ENCODE measurements at places on chromosomes 4 and X.

DNA sequence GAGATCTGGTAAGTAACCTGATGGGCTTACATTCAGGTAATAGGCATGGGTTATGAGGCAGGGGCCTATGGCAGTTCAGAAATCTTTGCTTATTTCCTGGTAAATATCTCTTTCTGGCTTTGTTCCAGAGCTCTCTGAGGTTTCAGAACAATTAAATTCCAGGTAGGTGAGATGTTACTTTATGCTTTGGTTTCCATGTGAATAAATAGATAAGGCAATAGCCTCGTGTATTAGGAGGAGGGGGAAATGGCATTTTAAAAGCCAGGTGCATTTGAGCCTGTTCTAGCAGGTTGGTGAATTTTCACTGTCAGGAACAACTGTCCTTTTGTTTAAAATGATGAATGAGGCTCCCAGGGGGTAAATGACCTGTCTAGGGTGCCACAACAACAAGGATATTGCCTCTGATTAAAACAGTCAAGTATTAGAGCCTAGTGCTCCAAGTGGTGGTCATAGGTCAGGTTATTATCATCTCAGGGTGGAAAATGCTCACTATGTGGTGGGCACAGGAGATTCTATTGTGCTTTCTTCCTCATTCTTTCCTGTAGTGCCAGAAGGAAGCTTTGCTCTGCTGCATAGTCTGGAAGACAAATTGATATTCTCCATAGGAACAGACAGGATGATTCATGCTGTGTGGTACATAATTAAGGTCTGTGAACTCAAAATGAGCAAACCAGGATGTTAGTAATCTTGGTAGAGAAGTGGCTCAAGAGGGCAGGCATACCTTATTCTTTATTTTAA lies 296.2 kb downstream of the INPP4B start:
- peak; percentile 43 for DNase-seq

GRCh38 chrX:128365492-128365891 lies 313.3 kb upstream of the ACTRT1 start:
- no peak for DNase-seq

DNA sequence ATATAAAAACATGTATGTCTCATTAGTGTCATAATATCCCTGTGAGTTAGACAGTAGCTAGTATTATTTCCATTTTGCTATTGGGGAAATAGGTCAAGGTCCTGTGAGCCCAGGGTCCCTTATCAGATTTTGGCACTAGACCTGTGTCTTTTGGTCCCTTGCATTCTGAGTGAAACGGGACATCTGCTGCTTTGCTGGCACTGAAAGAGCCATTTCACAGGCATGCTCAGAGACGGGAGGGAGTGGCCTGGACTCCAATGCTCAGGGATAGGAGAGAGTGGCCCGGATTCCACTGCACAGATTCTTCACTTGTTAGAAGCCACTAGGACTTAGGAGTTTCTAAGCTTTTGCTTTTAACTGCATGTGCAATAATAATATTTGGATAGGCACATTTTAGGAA lies 177.2 kb downstream of the TSPAN5 start:
- DNase-seq: no peak

DNA sequence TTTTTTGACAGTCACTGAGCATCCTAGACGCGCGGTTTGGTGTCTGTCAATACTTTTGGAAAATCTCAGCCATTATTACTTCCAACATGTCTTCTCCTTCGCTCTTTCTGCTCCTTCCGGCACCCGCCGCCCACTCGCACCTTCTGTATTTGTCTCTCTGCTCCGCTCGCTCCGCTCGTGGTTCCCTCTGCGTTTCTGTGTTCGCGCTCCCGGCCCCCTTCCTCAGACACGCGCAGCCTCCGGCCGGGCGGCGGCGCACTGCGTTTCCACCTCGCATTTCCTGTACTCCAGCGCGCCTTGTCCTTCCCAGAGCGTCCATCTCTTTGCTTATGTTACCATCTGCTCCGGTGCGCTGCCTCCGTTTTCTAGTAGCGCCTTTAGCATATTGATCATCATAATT lies 21.1 kb downstream of the PDE6B start:
- DNase-seq: no peak

DNA sequence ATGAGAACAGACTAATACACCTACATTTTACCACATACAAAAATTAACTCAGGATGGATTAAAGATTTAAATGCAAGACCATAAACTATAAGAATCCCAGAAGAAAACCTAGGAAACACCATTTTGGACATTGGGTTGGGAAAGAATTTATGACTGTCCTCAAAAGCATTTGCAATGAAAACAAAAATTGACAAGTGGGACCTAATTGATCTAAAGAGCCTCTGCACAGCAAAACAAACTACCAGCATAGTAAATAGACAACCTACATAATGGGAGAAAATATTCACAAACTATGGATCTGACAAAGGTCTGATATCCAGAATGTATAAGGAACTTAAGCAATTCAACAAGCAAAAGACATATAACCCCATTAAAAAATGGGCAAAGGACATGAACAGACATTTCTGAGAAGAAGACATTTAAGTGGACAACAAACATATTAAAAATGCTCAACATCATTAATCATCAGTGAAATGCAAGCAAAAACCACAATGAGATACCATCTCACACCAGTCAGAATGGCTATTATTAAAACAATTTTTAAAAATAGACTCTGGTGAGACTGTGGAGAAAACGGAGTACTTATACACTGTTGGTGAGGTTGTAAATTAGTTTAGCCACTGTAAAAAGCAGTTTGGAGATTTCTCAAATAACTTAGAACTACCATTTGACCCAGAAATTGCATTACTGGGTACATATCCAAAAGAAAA lies 221.7 kb upstream of the DIPK2B start:
- DNase-seq: no peak

DNA sequence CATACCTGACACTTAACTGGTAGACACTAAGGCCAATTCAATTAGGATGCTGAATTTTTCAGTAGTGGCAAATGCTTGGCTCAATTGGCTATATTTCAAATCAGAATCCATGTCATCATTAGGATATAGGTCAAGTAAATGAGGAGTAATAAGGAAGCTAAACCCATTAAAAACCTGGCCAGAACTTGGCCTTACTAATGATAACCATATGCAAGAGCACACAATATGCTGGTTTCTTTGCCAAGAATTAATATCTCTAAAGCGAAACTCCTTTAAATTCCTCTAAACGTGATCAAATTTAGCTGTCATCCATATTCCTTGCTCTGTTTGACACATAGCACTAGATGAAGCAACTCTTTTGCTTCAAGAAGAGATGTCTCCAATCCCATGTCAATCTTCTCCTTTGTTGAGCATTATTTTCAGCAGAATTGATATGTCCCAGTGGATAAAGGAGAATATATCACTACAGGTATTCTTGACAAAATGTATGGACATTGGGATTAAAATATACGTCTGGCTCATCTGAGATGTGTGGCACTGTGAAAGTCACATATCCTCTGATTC lies 206.1 kb upstream of the ANKRD50 start:
- DNase-seq: no peak

DNA sequence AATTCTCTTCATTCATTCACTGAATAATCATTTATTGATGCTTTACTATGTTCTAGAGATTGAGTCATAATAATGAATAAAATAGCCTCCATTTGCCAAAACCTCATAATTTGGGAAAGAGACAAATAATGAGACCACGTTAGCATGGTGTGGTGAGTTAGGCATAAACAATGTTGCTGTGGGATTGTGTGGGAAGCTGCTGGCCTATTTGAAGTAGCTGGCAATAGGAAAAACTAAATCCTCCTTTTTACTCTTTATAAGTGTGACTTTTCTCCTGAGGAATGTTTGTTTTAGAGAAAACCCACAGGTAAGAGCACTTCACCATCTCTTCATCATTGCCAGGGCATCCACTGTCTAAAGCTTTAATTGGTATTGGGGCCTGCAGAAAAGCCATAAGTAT lies 95.3 kb downstream of the AREG start:
- DNase-seq: no peak

GRCh38 chr4:186782302-186782701 lies 58.6 kb upstream of the FAT1 start:
- DNase-seq: no peak

- no peak for DNase-seq
These were observed 7.6 kb upstream of the XPNPEP2 start for GRCh38 chrX:129731228-129731627.

DNA sequence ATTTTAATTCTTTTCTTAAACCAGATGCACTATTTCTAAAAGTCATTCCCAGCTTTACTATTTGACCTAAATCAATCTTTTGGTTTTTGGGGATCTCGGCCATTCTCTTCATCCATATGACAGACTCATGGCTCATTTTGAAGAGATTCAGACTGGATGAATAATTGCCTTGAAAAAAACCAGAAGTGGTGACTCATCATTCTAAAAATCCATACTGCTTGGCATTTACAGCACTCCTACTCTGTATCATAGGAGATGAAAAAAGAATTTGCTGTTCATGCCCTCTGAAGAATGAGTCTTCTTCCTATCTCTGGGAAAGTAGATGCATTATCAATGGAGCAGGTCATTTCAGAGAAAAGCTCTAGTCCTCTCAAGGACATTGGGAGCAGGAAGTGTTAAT lies 220.5 kb upstream of the RPS6KA3 start:
- peak; percentile 65 for DNase-seq

GRCh38 chr4:58669783-58670182 lies 1559.6 kb upstream of the IGFBP7 start:
- no peak for DNase-seq

GRCh38 chrX:12488771-12489170 lies 302.4 kb upstream of the PRPS2 start:
- no peak for DNase-seq

GRCh38 chr4:109146499-109146898 lies 156.0 kb downstream of the COL25A1 start:
- no peak for DNase-seq

DNA sequence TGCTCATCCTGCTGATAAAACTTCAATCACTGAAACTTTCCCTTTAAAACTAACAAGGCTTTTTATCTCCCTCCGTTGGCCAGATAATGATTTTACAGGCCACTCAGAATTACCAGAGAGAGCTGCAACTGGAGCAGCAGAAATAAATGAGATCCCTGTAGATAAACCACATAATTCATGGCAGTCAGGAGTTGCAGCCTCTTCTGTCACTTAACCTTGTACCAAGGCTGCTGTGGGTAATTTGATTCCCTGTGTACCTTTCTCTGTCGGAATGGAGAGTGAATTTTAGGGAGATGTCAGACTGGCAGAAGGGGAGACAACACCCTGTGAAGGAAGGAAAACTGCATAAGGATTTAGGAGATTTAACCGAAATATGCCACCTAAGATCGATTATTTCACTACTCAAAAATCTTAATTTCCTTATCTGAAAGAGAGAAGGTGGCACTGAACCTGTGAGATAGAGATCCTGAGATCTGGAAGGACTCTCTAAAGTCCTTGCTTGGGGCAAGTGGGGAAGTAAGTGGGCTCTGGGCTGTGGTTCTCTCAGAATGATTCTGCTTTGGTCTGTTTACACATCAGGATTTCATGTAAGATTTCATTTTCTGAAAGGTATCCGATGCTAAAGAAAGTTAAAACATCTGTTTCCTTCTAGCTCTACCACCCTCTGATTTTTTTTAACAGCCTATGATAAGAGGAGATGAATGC lies 14.3 kb upstream of the TSPAN5 start:
- no peak for DNase-seq

- DNase-seq: no peak
These were observed 439.4 kb downstream of the RAPGEF2 start for GRCh38 chr4:159542296-159542695.

DNA sequence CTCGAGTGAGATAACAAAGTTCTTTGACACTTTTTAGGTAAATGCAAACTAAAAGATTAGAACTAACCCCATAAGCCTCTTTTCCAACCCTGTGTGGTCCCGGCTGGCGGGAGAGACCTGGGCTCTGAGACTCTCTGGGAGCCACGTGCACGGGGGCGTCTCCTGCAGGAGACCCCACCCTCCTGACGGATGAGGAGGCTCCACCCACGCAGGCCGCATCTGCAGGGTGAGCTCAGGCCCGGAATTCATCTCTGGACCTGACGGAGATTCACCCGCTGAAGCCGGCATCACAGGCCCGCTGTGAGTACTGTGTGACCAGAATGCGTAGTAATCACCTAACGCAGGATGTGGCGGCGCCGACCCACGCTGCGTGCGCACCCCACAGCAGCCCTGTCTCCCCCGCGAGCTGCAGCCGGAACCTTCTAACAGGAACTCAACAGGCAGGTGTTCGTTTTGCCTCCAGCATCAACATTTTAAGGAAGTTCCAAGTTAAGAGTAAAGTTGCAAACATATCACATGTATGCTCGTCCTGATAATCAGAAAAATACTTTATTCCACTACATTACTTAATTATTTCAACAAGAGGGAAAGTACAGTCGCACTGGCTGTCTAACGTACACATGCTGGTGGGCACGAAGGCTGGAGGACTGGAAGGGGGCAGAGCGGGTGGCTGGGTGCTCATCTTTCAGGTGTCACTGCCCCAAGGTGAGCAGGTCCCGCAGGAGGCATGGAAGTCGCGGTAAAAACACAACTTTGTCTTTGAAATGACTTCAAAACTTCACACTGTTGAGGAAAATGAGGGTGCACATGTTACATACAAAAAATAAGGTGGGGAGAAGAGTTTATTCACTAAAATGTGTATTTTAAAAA lies 44.5 kb downstream of the FGFRL1 start:
- DNase-seq: no peak

GRCh38 chr4:173046818-173047217 lies 121.8 kb upstream of the GALNT7 start:
- DNase-seq: no peak

GRCh38 chrX:18889346-18890048 lies 94.4 kb downstream of the PHKA2 start:
- no peak for DNase-seq

DNA sequence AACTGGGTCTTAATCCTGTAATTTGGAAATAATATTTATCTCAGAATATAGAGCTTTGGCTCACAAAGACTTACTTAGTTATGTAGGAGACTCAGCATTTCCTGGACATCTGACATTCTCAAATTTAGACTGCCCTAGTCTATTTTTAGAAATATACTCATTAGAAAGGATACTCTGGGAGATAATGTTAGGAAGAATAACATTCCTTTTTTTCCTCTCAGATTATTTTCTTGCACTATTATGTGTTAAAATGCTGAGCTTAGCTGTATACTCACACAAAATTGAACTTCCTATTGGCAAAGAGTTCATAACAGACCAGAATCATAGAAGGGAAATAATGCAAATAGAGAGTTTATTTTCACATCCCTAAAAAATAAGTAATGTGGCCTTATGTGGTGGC lies 1424.9 kb upstream of the PCDH7 start:
- DNase-seq: no peak

DNA sequence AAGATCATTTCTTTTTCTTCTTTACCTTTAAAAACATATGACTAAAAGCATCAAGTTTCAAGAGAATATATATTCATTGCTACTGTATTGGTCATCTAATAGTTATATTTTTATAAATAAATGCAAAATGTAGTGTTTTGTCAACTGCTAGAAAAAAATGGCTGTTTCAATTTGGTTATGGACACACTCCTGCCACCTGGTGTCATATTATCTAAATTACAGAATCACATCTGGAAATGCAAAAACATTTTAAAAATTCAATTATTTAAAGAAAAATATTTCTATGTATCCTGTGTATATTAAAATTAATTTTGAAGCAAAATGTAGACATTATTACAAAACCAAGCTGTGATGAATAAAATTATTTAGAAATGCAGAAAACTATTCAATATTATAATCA lies 329.4 kb upstream of the PCDH18 start:
- DNase-seq: peak; percentile 1

GRCh38 chr4:147923381-147923780 lies 191.5 kb downstream of the ARHGAP10 start:
- DNase-seq: no peak
